ENCODE measurements at places on chromosomes 5 and 9.

DNA sequence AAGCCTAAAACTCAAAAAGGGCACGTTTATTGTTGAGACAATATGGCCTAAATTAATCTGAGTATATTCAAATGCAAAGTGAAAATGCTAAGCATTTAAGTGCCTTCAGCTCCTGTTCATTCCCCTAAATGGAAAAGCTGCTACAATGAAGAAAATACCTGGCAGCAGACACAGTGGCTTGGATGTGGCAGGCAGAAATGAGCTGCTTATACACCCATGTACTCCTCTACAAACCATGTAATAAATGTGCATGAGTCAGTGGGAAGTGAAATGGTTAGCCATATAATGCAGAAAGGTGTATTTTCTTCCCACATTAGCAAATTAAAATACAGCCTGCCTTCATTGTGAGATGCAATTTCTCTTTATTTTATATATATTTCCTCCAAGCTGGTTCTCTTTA lies 859.2 kb upstream of the SEMA6A start:
- no peak for DNase-seq

DNA sequence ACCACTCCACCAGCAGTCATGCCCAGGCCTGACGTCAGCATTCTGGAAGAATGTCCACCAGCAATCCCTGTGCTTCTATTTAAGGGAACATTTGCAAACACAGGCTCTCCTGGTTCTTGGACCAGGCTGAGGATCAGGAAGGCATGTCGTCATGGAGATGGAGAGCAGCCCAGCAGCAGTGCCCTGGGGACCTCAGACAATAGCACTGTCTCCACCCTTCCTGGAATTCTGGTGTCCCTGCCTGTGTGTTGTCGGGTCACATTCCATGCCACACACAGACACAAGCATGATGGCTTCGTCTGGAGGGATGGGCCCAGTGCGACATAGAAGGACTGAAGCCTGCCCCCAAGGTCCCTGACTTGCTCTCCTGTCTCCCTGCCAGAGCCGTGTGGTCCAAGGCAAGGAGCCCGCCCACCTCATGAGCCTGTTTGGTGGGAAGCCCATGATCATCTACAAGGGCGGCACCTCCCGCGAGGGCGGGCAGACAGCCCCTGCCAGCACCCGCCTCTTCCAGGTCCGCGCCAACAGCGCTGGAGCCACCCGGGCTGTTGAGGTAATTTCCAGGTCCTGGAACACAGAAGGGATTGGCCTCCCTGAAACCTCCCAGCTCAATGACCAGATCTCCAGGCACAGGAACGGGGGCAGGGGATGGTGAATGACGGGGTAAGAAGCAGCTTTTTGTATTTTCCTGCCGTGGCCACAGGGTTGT lies 43.8 kb downstream of the STOM start:
- no peak for DNase-seq

- no peak for DNase-seq
Observed at GRCh38 chr5:169450464-169450863, 133.1 kb upstream of the SPDL1 start.

DNA sequence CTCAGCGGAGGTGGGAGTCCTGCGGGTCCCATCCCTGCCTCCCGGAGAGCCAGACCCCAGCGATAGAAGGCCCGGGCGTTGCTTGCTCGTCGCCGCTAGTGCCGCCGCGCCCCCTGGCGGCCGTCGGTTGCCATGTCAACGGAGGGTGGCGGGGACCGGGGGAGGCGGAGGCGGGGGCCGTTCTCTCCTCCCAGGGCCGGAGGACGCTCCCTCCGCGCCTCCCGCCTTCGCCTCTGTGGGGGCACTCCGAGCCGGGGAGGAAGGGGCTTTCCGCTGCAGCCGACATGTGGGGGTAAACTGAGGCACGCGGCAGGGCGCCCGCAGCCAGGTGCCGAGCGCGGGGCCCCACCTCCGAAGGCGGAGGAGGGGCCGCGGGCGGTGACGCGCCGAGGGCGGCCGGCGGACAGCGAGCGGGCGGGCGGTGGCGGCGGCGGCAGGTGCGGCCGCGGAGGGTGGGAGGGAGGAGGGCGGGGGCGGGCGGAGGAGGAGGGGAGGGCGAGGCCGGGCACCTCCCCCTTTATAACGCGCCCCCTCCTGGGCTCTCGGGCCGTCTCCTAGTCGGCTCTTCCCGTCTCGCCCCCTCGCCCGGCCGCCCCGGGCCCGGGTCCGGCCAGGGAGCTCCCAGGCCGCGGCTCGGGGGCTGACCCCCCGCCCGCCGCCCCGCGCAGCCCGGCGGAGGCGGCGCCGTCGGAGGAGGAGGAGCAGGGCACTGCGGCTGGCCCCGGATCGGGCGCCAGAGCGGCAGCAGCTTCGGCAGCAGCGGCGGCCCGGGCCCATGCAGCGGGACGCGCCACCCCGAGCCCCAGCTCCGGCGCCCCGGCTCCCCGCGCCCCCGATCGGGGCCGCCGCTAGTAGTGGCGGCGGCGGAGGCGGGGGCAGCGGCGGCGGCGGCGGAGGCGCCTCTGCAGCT lies 556 bp upstream of the CDK9 start:
- DNase-seq: peak; percentile 81

DNA sequence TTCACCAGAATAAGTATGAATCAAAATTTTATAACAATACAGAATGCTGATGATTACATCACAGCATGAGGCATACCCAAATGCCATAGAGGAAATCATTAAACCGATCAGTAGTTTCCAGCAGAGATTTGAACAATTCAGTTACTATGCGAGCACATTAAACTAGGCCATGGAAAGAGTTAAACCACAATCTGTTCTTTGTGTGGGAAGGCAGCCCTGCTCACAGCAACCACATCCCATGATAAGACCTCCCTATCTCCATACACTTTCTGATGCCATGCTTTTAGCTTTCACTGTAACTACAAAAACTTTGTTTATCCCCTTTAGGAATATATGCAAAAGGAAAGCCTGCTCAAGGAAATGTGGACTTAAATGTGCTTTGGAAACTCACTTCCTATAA lies 4.5 kb downstream of the NFIB start:
- peak; percentile 39 for DNase-seq

DNA sequence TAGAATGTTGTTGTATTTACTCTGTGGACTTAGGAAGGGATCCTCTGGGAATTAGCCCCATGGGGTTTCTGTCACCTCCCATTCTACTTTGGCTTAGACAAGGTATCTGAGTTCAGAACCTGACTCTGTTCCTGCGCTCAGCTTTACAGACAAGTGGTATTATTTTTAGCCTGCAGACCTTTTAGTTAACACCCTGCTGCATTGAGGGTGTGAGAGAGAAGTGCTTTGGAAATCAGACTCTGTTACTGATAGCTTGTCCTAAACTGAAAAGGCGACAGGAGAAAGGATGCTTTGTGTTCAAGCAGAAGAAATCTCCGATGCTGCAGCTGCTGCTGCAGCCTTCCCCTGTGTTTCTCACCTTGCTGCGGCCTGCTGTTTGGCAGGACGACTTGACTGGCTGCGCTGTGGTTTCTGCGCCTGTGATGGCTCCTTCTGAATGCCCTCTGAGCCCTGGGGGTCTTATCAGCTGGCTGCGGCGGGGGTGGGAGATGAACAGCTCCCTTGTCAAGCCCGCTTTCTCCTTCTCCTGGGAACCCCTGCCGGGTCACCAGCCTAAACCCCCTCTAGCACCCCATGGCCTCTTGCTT lies 61.9 kb downstream of the PGM5 start:
- no peak for DNase-seq

GRCh38 chr5:102771435-102771834 lies 16.3 kb downstream of the PAM start:
- no peak for DNase-seq

- no peak for DNase-seq
Observed at GRCh38 chr5:54616031-54616430, 98.5 kb downstream of the SNX18 start.

DNA sequence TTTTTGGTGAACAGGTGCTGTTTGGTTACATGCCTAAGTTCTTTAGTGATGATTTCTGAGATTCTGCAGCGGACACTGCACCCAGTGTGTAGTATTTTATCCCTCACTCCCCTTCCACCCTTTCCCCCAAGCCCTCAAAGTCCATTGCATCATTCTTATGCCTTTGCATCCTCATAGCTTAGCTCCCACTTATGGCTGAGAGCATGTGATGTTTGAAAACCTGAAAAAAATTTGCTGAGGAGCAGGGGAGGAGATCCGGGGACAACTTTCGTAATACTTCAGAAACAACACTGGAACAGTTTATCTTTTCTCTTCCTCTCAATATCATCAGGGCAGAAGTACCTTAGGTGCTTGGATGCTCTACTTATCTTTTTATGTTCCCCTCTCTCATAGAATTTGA lies 226.4 kb downstream of the ADAMTS6 start:
- DNase-seq: no peak

- DNase-seq: peak; percentile 9
Observed at GRCh38 chr9:96317335-96317980, 15.5 kb upstream of the HSD17B3 start.

DNA sequence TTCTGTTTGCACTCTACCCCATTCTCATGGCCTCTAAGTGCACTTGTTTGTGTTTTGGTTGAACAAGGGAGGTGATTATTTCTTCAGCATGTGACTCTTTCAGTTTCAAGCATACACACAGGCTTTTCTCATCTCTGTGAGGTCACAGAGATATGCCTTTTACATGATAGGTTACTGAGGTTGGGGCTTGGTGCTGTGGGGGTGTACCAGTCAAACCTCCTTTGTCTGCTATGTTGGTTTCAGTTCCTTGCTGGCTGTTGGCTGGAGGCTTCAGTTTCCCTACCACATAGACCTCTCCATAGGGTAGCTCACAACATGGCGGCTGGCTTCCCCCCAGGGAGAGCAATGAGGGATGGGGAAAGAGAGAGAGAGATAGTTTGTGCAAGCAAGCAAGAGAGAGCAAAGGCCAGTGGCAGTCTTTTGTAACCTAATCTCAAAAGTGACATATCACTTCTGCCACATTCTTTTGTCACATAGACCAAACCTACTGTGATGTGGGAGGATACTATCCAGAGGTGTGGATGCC lies 96.7 kb upstream of the SEMA6A start:
- DNase-seq: no peak

DNA sequence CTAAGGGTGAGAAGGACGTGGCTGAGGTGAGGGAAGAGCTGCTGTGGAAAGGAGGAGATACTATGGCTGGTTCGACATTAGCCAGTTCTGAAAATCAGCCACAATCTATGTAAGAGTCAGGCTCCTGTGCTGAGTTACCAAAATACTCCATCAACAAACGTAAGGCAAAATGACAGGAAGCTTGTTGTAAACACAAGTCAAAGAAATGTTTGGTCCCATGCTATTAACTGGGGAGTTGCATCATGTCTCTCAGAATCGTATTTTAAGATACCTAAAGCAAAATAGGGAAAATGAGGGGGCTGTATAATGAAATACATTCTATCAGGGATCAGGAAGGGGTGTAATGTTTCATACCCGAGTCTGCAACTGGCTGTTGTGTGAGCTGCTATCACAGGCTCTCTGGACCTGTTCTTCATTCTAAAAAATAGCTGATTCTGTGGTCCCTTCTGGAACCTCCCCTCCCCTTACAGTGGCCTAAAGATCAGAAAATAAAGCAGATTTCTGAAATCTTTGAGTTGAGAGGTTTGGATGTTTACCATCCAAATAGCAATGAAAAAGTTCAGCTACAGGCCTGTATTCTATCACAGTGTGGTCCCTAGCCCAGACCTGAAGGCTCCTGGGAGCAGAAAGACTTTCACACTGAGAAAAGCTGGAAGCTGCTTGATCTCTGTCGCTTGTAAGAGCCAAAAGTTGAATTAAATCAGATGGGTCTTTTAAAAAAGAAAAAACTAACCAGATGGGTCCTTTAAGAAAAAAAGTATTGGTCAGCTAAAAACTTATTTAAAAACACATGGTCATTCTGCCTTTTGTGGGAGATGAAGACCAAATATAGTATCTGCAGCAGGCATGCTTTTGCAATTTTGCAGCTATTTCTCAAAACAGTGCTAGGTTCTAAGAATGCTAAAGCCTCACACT lies 97.8 kb upstream of the SMC5 start:
- DNase-seq: no peak

DNA sequence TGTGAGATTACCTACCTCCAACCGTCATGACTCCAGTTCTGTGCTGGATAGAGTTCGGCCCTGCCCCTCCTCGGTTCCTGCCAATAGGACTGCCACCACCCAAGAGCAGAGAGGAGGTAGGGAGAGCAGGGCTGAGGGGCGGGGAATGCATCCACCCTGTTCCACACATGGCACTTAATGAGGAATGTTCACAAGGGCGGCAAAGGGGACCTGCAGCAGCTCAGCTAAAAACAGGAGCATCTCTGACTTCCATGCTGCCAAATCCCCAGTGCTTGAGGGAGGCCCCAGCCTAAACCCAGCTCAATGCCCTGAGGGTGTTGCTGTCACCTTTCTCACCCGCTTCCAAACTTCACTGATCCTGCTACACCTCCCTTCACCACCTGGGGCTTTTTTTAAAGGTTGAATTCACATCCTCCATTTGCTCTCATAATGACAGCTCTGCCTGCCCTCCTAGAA lies 7.8 kb upstream of the DELE1 start:
- no peak for DNase-seq

- DNase-seq: no peak
Observed at GRCh38 chr9:125969462-125969861, 222.3 kb downstream of the PBX3 start.

- DNase-seq: no peak
Observed at GRCh38 chr5:22998362-22998761, 145.2 kb upstream of the CDH12 start.

DNA sequence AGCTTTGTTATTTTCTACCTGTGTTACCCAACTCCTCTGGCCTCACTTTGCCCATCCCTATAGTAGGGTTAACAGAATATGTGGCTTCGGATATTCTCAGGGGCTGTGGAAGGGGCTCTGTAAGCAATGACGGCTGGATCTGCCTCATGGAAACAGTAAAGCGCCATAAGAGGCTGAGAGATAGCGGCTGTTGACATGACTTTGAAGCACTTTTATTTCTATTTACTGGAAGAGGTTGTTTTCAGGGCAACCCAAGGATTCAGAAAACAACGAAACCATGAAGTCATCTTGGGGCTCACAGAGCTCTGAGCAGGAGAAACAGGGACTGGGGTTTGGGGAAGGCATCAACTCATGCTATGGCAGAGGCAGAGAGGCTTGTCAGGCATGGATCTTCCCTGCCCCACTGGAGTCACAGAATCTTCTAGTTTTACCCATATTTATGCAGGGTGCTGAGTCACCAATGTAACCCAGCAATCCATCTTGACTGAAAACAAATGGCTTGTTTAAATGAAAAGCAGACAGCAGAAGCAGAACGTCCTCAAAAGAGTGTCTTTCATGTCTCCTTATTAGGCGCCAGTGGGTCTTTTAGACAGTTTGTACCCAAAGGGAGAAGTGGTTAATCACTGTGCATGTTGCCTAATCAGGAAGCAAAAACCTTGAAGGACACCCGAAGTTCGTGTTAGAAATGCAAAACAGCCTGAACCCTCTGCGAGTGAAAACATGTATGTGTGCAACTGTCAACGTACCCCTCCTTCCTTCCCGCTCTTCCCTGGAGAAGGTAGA lies 113.0 kb downstream of the COL23A1 start:
- no peak for DNase-seq
